ENCODE measurements at places on chromosomes 6 and 20. TPM values are rescaled to one million over a fixed set of nuclear protein-coding genes. Genes with fewer than 3 reads are reported as not detected.

The PDE10A gene
- not detected for polyA plus RNA-seq

DNA sequence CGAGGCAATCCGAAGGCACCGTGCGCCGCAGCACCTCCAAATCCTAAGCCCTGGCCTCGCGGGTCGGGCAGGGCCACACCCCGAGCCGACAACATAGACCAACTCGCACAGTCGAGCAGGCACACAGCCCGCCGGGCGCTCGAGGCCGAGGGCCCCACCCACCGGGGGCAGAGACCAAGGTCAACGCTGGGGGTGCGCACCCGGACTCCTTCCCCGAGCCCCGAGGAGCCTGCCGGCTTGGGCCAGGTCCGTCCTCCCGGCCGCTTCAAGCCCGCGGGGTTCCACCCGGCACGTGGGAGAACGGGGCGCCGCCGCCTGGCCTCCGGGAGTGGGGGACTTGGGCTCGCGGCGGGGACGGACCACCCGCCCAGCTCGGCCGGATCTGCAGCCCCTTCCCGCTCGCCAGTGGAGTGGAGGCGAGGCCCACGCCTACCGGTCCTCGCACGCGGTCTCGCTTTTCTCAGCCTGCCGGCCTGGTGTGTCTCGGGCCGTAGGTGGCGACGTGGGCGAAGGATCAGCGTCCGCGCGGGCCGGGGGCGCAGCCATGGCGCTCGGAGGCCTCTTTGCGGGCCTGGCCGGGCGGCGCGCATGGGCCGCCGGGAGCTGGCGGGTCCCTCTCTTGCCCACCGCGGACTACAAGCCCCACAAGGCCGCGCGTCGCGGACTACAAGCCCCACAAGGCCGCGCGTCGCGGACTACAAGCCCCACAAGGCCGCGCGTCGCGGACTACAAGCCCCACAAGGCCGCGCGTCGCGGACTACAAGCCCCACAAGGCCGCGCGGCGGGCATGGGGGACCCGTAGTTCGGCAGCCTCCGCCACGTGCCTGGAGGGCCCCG, at the start of gene UCKL1:
Gene UCKL1 (minus strand): TSS at position 590 of the 837 bp plus-strand sequence. CDS start 44 bp downstream, at position 546.
- DNase-seq, result peak; percentile 83

GRCh38 chr6:136736281-136736960, 55.9 kb downstream of the MAP3K5 start:
- no peak for DNase-seq

- DNase-seq, result no peak
These were observed 75.6 kb downstream of the SAMD3 start for GRCh38 chr6:130147111-130147510.
